SHP77 treated with DMSO at 0.1 percent for 48 hours (cell line): ENCODE measurements at places on chromosomes 7 and 10.
A peak's percentile ranks its signal among the peaks of the same experiment; 100 is the strongest.

GRCh38 chr10:133275684-133276092 lies 980 bp downstream of the ADAM8 start:
- DNase-seq = no peak

GRCh38 chr7:112546723-112547513 lies 66.1 kb downstream of the LSMEM1 start:
- no peak for DNase-seq

- no peak for DNase-seq
Observed at GRCh38 chr7:18755793-18756192, 260.2 kb downstream of the HDAC9 start.

DNA sequence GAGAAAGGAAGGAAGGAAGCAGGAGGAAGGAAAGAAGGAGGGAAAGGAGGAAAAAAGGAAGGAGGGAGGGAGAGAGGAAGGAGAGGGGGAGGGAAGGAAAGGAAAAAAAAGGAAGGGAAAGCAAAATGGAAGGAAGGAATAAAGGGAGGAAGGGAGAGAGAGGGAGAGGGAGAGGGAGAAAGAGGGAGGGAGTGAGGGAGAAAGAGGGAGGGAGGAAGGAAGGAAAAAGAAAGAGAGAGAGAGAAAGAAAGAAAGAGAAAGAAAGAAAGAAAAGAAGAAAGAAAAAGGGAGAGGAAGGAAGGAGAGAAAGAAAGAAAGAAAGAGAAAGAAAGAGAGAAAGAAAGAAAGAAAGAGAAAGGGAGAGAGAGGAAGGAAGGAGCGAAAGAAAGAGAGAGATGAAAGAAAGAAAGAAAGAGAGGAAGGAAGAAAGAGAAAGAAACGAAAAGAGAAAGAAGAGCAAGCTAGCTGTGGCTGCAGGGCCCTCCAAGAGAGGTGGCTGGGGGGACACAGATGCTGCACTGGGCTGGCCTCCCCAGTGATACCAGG lies 472.4 kb upstream of the MGMT start:
- no peak for DNase-seq

DNA sequence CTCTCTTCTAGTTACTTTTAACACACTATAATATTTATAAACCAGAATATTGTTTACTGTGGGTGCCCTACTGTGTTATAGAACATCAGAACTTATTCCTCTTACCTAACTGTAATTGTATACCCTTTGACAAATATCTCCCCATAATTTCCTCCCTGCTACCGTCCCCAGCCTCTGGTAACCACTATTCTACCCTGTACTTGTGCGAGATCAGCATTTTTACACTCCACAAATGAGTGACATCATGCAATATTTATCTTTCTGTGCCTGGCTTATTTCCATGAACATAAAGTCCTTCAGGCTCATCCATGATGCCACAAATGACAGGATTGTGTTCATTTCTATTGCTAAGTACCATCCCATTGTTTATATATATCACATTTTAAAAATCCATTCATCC lies 139.8 kb upstream of the RSU1 start:
- no peak for DNase-seq

- DNase-seq = no peak
Observed at GRCh38 chr7:26060733-26061677, 91.0 kb upstream of the NFE2L3 start.

GRCh38 chr7:10536561-10536960 lies 437.1 kb upstream of the PHF14 start:
- no peak for DNase-seq

GRCh38 chr10:851901-852300 lies 79.6 kb downstream of the LARP4B start:
- DNase-seq = no peak

DNA sequence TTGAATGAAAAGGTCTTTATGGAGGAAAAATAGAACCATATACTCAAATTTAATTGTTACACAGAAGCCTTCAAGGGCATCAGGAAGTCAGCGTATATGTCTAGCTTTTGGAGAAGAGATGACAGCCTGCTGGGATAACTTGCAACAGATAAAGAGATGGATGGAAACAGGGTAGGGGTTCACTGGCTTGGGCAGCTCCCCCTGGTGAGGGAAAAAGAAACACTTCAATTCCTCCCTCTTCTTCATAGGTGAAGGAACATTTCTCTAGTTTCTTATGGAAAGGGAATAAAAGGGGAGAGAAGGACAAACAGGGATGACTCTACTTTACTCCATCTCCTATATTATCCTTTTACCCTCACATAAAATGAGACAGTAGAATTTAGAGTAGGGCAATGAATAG lies 635.7 kb downstream of the PHTF2 start:
- no peak for DNase-seq

- DNase-seq = no peak
Observed at GRCh38 chr10:107585630-107586029, 421.1 kb upstream of the SORCS1 start.

DNA sequence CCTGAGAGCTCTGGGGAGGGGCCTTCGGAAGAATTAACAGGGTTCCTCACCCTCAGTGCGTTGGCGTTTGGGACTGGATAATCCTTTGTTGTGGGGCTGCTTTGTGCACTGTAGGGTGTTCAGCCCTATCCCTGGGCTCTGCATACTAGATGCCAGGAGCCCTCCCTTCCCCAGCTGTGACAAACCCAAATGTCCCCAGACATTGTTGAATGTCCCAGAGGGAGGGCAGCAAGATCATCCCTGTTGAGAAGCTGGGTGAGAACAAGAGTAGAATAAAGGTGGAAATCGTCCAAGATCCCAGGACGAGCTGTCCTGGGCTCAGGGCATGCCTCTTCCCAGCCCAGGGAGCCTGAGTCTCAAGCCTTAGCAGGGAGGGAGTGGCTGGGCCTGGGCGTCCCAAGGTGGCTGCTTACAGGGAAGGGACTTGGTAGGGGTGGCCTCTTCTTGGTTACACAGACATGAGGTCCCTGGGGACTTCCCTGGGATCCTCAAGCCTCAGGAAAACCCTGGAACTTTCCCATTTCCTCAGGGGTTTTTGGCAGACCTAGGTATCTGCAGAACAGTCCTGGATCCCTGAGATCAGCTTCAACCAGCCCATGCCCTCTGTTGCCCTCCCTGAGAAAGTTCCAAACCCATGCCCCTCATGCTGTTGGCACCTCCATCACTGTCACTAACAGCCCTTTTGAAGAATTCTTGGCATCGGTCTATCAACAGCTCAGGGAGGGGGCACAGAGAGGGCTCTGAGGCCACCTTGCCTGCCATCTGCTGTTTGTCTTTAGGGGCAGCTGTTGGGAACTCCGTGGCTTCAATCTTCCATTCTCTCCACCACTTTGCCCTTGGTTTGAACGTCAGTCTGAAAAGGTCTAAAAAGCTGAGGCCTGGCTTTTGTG lies 53.7 kb downstream of the GOLGA7B start:
- DNase-seq = peak; percentile 4

DNA sequence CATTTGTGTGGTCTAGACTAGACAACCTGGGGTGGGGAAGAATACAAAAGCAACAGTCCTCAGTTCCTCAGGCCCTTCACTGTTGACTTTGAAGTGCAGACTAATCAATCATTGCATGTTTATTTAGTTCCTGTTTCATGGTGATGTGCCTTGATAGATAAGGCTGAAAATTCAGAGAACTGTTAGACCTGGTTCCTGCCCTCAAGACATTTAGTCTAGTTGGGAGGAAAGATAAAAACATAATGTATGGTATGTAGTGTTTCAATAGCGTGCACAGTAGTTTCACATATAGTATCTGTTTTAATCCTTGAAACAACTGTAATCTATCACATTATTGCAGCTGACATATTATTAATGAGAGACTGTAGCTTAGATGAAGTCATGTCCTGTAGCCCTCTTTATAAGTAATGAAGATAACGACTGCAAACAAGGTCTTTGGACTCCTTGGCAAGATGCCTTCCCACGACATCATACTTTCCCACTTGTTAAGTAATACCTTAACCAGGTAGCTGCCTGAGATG lies 124.0 kb downstream of the CELF2 start:
- DNase-seq = no peak

GRCh38 chr10:70433581-70434280 lies 7.8 kb downstream of the NODAL start:
- DNase-seq = no peak

- DNase-seq = no peak
Observed at GRCh38 chr7:129423700-129424410, 10.4 kb upstream of the STRIP2 start.

GRCh38 chr10:10317151-10317550 lies 700.5 kb upstream of the CELF2 start:
- no peak for DNase-seq
